Activated naive CD8-positive, alpha-beta T cell treated with anti-CD3 and anti-CD28 coated beads, Interleukin-2, amount 50 U/mL, for 16 hours (primary cell): ENCODE measurements at places on chromosomes 3 and 15.

DNA sequence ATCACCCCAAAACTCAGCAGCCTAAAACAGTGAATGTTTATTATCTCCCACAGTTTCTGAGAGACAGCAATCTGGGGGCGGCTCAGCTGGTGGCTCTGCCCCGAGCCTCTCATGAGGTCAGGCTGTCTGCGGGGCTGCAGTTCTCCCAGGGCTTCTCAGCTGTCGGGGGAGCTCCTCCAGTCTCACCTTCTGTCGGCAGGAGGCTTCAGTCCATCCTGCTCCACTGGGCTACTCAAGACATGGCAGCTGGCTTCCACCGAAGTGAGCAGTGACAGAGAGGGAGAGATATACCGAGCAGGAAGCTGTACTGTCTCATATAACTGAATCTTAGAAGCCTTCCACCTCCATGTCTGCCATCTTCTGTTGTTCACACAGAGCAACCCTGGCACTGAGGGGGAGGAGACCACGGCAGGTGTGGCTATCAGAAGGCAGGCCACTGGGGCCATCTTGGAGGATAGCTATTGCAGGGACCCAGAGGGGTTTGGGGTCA lies 72.8 kb upstream of the ITGA11 start:
- DNase-seq = no peak

DNA sequence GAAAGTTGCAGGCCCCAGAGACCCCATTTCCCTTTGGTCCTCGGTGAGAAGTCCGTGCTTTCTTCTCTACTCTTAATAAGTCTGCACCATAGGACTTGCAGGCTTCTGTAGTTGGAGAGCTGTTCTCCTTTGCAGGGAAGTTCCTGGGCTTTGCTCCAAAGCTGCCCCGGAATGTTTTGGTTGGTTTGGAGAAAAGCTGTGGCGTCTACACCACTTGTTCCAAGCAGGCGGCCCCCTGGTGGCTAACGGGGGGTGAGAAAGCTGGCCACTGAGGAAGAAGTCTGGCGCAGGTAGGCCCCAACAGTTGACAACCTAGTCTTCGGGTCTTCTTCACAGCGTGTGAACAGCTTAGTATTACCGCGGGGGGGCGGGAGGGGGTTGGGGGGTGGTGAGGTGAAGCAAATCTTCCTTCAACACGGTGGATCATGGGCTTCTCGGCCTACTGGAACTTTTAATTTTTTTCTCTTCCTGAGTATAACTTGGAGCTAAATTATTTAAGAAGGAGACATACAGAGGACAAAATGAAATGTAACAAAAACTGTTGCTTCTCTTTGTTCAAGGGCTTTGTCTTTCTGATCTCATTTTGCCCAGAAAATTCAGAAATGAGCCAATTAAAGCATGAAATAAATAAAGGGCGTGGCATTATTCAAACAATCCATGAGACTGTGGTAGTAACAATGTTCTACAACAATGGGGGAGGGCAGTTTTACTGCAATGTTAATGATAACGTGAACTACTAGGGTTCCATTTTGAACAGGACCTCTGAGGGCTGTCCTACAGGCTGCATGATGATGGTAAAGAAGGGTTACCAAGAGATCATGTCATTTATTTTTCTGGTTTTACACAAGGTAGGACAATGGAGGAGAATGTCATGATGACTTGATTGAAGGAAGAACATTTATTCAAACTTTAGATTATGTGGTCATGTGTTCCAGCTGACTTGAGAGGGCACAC lies 2.2 kb upstream of the THRB start:
- no peak for DNase-seq

GRCh38 chr3:190830031-190830430 lies 32.5 kb downstream of the GMNC start:
- no peak for DNase-seq

- no peak for DNase-seq
These were observed 72.8 kb downstream of the ITPR1 start for GRCh38 chr3:4565809-4566501.

GRCh38 chr15:81038975-81039607 lies 38.4 kb downstream of the TLNRD1 start:
- no peak for DNase-seq
